ENCODE measurements at places on chromosomes 4 and X.
A peak's percentile ranks its signal among the peaks of the same experiment; 100 is the strongest.

DNA sequence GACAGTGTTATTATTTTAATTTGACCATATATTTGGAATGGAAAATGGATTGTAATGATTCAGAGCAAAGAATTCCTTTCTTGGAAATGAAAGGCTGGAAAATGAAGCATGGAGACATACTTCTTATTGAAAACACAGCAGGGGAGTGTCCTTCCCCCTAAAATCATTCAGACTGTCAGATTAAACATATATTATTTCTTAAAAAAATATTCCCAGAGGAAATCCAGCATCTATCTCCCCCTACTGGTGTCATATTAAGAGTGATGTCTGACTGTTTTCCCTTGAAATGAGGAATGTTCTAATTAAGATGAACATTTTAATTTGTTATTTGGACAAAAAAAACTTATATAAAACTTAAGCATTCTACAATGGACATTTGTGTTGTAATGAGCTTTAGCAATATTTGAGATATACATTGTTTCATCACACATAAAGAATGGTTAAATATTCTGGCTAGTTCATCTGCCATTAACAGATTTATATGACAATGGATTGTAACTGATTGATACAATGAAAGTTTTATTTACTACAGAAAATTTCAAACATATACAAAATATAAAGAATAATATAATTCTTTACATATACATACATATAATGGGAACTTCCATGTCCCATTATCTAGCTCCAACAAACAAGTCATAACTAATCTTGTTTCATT, 264.6 kb downstream of the SPRY1 start:
- DNase-seq, result no peak

- no peak for DNase-seq
Observed at GRCh38 chr4:157389741-157390140, 169.2 kb downstream of the GRIA2 start.

DNA sequence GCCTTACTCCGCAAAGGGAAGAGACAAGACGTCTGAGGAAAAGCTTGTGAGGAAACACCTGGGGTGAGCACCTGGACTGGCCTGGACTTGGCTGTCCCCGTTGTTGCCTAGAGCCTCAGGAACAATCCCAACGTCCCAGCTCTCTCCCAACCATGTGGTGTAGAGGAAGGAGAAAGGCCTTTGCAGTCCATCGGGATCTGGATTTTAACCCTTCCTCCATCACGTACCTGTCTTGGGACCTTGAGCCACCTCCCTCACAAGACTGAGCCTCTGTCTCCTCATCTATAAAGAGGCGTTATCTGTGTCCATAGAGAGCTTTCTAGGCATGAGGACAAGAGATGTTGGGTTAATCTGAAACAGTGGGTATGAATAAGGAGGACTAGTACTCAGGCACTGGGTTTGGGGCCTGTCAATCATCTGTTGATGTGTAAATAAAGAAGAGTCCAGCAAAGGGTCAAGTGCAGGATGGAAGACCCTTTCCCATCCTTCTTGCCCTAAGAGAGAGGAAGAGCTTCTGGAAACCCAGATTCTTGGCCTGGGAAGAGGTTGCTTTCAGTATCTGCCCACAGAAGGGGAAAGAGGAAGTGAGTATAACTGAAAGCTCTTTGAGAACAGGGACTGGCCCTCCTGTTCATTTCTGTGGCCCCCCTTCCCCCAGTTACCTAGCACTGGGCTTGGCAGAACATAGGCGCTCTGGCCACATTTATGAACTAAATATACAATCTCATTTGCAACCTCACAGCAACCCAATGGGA, 137.1 kb downstream of the PJA1 start:
- DNase-seq, result no peak

DNA sequence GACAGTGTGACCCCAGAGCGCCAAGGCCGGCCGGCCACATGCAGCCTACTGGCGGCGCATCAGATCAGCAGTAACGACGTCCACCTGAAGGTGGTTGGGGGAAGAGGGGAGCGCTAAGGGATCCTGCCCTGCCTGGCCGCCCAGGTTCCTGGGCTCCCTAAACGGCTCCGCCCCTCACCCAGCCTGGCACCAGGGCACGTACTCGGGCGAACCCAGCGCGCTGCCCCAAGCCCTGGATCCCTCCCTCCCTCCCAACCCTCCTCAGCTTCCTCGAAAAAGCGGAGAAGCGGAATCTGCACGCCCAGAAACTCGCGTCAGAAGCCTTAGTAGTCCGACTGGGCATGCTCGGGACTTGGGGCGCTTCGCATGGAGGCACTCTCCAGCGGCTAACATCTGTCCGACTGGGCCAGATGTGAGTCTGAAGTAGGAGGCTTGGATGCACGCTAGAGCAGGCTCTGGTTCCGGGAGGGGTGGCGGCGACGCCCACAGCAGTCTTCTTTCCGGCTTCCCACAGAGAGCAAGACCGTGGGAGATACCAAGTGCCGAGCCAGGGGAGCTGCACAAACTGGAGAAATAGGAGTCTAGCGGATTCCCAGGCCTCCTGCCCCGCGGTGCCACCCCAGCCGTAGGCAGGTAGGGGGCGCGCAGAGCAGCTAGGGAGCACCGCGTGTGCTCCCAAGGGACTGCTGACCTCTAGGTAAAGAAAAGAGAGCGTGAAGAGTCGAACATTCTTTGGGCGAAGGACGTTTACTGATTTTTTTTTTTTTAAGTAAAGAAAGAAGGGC, 114.3 kb upstream of the TEX13C start:
- DNase-seq, result peak; percentile 10

- peak; percentile 63 for DNase-seq
Observed at GRCh38 chr4:6658597-6659075, 18.2 kb downstream of the MRFAP1 start.

DNA sequence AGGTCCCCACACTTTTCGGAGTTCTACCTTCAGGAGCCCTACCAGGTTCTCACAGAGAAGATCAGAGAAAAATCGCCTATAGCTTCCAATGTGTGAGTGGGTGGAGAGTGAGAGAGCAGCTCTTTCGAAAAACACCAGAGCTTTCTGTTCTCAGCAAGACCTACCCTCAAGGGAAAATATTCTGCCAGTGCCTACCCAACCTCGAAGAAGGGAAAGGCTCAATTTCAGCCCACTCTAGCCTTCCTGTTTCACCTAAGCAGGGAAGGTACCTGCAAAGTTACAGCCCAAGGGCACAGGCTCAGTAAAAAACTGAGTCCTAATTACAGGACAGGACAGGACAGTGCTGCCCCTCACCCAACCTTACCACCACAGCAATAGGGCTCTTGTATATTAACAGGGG, 104.0 kb upstream of the WDR17 start:
- DNase-seq, result no peak

GRCh38 chr4:185774845-185775680, 36.9 kb downstream of the SORBS2 start:
- DNase-seq, result no peak

- peak; percentile 44 for DNase-seq
Observed at GRCh38 chrX:48919360-48919841, 577 bp upstream of the PIM2 start.

DNA sequence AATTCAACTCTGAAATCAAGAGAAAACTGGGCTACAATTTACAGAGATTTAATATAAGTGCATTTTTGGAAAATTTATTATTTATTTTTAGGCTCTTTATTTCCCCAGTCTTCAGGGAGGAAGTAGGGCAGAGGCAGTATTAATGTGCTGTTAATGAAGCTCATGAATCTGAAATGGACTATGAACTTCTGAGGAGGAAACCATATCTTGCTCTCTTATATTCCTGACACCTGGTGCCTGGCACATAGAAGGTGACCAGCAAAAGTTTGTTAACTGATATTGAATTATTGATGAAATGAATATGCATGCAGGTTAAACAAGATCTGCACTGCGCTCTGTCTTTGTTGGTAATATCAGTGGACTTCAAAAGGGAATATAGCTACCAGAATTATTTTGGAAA, 55.1 kb downstream of the UGT8 start:
- no peak for DNase-seq

DNA sequence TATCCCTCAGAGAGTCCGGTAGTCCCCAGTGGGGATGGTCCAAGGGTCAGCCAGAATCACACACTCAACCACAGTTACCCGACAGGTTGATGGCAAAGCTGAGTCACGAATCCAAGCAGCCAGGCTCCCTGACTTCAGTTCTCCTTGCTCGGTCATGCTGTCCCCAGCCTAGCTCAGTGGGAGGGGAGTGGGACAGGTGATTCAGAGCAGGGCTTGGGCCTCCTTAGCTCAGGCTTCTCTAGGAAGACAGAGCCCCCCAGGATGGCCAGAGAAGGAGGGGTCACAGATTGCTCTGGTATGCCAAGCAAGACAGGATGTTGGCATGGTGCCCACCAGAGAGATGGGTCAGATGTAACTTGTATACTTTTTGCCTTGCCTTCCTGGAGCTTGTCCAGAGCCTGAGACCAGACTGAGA, 66.5 kb downstream of the EFNB1 start:
- DNase-seq, result no peak

DNA sequence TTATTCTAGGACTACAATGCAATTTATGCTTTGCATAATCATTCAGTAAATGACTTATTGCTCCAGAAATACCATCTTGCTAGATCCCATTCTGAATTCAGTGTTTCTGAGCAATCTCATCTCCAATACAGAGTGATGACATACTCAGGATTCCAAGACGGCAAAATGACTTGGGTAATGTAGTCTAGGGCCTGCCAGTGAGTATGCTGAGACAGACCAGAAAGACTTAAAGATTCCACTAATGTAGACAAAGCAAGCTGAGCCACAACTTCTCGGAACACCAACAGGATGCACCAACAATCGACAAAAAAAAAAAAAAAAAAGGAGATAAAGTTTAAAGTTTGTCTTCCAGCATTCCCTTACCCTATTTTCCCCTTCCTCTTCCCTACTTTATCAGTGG, 919 bp upstream of the SEC24B start:
- peak; percentile 22 for DNase-seq

DNA sequence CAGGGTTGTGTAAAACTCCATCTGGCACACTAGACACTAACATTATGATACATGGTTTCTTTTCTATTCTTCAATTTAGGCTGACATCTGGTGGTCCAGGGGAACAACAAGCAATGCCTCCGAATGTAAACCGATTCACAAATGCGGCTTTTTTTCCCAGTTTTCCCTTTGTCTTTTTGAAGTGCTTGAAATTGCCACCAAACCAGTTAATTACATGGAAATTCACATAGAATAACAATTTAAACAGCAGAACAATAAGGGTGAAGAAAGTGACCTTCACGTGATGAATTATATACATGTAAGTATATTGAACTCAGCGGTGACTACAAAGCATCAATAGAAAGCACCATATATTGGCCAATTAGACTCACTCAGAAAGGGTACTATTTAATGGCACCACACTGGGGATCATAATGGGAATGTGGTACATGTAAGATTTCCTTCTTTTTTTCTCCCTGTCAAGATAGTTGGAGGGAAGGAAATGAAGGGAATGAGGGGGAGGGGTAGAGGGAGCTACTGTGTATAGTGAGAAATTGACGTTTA, 103.9 kb downstream of the MMRN1 start:
- DNase-seq, result no peak

DNA sequence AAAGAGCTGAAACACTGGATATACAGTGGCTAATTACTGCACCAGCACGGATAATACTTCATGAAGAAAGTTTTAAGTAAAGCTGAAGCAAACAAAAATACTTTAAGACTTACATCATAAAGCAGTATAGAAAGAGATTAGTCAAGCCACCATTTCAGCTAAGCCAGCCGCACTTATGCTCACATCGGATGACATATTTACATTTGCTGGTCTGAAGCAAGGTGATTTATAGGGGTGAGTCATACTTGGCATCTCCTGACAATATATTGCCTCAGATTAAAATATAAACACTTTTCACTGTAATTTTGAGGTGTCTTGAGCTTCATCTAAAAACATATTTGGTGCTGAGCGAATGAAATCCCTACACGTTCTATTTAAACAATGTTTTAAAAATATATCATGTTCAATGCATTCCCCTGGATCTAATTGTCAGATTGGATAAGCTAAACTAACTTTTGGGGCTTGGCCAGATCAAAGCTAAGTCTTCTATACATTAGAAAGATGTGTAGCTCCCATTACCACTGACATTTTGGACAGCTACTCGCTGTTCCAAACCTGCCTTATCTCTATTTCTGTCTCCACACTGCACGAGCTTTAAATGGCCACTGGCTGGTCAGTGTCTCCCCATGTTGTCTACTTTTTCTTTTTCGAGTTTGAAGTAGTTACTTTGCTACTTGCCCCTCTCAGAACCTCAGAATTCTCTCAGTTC, 103.2 kb downstream of the VCX2 start:
- no peak for DNase-seq

DNA sequence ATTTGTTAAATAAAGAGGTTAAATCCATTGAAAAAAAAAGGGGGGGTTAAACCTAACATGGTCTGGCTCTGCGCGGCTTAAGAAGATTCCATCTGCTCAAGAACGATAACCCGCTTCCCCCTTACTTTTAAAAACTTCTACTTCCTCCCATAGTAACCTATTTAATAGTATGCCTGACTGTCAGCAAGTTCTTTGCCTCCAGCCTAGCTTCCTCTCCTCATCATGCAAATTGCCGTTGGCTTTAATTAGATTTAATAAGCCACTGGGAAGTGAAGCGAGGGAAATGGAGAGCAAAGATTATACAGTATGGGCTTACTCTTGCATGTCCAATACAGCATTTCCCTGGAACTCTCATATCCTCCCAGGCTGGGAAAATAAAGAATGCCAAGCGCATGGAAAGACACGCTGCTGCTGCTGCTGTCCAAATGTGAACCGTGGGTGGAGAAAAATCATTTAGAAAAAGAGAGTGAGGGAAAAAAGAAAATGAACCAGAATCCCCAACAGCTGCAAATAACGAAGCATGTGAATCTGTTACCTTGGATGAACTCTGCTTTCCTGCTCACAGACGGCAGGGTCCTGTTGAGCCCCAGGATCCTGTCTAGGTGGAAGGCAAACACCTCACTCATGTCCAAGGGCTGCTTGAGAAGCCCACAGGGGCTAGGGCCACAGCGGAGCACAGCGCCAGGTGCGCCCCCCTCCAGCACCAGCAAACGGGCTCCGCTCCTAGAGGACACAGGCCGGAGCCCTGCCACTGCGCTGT, 2.7 kb downstream of the GASK1B start:
- DNase-seq, result no peak

DNA sequence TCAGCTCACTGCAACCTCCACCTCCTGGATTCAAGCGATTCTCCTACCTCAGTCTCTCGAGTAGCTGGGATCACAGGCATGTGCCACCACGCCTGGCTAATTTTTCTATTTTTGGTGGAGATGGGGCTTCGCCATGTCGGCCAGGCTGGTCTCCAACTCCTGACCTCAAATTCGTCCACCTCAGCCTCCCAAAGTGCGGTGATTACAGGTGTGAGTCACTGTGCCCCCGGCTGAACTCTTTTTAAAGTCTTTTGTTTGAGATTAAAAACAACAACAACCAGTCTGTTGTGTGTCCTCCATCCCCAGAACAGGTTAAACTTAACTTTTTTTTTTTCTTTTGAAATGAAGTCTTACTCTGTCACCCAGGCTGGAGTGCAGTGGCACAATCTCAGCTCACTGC, 36.3 kb upstream of the RBPJ start:
- no peak for DNase-seq

GRCh38 chr4:91035276-91035675, 908.1 kb downstream of the CCSER1 start:
- no peak for DNase-seq

DNA sequence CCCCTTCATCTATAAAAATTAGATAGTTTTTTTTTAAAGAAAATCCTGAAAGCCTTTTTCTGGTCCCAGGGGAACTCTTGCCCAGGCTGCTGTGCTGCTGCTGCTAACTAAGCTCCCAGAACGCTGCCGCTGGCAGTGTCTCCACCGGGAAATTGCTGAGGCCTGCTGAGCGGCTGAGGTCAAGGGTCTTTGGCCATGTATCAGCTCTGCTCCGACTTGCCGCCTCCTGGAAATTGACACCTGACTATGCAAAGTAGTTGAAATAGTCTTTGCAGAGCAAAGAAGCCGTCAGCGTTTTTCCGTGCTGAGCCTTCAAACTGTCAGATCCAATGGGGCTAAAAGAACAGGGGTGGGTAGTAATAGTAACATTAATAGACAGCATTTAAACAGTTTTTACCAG, 839 bp downstream of the QDPR start:
- no peak for DNase-seq
